T-helper 9 cell (primary cell): ENCODE measurements at places on chromosomes 5 and 9.

- DNase-seq = no peak
These were observed 210.1 kb downstream of the GOLPH3 start for GRCh38 chr5:31964007-31964360.

DNA sequence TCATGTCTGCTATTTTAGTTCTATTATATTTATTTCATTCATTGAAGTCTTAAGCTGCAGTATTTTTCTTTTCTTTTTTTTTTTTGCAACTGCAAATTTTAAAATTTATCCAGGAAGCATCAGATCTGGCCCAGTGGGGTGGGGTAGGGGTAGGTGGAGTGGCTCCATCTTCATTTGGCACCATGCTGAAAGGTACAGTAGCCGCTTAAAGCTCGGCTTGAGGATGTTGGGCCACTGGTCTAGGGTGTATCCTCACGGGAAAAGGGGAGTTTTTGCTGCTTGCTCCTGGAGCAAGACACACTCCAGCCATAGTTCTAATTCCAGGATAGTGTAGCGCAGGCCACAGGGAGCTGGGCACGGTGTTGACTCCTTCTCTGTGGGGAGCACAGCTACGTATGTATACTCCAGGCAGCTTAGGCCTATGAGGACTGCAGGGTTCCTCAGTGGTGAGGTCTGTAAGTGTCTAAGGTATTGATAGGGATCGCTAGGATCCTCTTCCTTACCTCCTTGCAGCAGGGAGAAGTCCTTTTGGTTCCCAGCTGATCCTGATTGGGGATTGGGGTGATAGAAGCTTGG lies 22.7 kb downstream of the RCL1 start:
- no peak for DNase-seq

DNA sequence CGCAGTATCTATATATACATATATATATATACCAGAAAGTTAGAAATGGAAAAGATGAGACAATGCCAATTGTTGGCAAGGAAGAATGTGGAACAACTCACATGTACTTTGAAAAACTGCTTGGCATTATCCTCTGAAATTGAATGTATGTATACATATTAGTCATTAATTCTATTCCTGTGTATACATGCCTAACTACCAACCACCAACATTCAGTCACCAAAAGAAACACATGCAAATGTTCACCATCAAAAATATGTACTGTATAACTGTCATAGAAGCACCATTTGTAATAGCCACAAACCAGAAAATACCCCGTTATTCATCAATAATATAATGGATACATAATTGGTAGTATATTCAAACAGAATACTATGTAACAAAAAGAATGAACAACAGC lies 330.2 kb upstream of the GRAMD2B start:
- no peak for DNase-seq

DNA sequence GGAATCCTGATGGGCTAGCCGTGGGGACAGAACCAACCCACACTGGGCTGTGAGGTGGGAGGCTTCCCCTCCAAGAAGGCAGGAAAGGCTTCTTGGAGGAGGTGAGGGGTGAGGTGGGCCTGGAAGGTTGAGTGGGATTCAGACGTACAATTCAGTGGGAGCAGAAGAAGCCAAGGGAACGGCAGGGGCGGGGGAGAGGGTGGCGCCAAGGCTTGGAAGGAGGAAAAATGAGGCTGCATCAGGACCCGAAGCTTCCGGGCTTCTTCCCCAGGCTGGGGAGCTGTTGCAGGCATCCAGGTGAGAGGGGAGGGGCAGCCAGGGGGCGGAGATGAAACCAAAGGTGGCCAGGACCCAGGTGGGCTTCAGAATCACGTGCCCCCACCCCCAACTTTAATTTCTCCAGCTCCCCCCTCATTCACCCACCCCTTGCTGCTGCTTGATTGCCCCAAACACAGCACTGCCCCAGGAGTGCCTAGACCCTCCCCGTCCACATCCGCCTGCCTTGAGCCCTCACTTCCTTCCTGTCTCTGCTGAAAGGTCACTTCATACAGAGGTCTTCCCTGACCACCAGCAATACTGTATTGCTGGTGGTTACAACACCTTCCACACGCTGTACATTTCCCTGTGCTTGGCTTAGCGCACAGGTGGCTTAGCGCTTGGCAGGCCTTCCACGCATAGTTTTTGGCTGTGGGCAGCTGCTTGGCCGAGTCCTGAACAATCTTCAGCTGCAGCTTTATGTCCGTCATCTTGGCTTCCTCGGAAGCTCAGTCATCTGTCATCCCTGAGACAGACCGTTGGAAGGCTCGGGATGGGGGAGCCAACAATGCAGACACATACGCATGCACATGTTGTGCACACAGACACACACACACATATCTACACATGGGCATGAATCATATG lies 193.5 kb downstream of the RGS3 start:
- DNase-seq = no peak

DNA sequence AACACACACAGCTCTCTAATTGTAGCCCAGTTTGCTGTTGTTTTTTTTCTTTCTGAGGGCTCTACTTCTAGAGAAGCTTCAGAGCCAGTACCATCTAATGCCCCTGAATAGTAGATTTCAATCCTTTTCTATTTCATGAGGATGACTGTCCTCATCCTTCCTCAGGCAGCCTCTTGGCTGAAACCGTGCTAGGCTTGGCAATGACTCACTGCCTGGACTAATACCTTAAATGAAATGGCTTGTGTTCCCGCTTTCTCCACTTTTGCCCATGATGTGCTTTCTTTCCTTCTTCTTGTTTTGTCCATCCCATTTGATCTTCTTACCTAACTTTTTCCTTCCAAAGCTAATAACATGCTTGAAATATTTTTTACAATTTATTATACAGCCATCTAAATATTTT lies 80.1 kb downstream of the ITGA1 start:
- no peak for DNase-seq

DNA sequence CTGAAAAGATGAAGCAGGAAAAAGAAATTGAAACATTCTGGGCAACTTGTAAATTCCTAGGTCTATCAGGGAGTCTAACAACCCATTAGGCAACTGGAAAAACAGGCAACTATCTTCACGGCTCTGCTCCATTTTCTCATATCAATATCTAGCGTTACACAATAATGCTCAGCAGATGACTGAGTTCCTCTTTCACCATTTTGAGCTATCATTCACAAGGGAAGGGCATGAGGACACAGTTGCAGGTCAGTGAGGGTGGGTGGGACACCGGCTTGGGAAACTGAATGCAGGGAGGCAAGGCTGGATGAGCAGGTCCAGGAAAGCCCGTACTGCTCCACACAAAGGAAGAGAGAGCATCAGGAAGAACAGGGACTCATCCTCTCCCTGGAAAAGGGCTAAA lies 67.0 kb downstream of the FRMD3 start:
- no peak for DNase-seq

GRCh38 chr9:11702548-11702947 lies 990.6 kb upstream of the TYRP1 start:
- DNase-seq = no peak

DNA sequence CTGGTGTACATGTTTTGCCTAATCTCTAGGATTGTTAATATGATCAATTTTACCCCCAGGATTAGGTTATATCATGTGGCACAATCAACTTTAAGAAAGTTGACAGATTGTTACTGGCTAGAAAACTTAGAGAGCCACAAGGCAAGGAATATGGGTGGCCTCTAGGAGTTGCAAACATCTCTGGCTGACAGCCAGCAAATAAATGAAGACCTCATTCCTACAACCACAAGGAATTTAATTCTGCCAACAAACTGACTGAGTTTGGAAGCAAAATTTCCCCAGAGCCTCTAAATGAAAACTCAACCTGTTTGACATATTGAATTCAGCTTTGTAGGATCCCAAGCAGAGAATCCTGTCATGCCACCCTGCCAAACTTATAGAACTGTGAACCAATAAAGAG lies 196.4 kb upstream of the PTGER4 start:
- no peak for DNase-seq

DNA sequence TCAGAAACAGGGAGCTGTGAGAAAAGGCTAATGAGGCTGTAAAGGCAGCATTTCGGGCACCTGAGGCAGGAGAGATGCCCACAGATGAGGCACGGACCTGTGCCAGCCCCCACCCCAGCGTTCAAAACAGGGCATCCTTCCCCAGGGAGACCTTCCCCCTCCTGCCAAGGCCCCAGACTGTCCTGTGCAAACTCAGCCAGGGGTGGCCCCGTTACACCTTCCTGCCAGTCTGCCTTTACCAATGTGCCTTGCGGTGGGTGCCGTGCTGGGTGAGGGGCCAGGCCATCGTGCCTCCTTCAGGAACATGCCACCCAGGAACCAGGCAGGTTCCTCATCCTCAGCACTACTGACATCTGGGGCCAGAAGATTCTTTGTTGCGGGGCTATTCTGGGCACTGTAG lies 53.9 kb downstream of the AK8 start:
- no peak for DNase-seq

GRCh38 chr5:44294516-44294915 lies 94.7 kb downstream of the FGF10 start:
- DNase-seq = no peak

DNA sequence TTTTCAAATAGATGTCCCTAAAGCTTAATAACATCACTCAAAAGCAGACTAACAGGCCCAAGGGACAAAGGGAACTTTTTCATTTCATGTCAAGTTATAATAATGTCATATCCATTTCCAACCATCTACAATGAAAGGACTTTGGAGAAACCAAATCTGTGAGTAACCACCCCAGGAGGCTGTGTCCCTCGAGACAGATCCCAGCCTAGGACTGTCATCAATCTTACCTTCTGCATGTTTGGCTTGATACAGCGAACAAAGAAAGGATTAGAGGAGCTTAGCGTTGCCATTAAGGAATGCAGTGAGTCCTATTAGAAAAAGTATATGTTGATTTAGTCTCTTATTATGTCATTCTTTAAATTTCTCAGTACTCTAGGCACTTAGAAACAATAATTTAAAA lies 137.8 kb upstream of the RETREG1 start:
- DNase-seq = no peak

GRCh38 chr5:169655353-169655752 lies 18.3 kb downstream of the DOCK2 start:
- no peak for DNase-seq

DNA sequence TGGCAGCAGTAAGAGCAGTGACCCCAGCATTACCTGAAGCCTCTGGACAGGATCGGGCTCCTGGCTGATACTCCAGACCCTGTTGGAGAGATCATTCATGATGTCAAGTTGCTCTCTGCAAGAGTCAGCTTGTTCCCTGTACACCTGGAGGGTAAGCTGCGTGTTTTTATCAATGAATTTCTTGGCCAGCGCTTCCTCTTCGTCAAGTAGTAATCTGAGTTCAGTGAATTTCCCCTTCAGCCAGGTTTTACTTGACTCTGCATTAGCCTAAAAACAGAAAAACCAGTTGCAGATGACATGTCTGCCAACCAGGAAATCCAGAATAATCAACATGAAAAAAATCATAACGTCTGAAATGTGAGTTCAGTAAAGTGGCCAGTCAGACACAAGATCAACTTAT lies 19.1 kb downstream of the TRIM14 start:
- no peak for DNase-seq

GRCh38 chr9:91131433-91131839 lies 230.3 kb downstream of the AUH start:
- DNase-seq = no peak

- DNase-seq = no peak
These were observed 181.9 kb downstream of the ZNF462 start for GRCh38 chr9:107044872-107045271.

- DNase-seq = no peak
These were observed at the start of gene CA9 for GRCh38 chr9:35673132-35674024. CA9 (plus strand) TSS chr9:35673928; CDS start chr9:35673960, 32 bp downstream.

DNA sequence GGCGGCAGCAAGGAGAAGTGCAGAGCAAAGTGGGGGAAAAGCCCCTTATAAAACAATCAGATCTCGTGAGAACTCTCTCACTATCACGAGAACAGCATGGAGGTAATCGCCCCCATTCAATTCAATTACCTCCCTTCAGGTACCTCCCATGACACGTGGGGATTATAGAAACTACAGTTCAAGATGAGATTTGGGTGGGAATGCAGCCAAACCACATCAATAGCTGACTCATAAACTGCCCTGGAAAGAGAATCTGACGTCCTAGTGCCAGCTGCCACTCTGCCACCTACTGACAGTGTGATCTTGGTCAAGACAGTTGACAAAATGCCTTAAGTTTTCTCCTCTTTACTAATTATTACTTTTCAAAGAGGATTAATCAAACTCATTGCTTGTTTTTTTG lies 128.3 kb downstream of the GPBP1 start:
- no peak for DNase-seq
